ENCODE measurements at places on chromosomes 2 and 18.

GRCh38 chr18:25284861-25285550 is 67.0 kb downstream of the ZNF521 start:
- peak; percentile 91 for DNase-seq

- DNase-seq, result no peak
Measured at GRCh38 chr2:157414050-157414449, 29.8 kb downstream of the CYTIP start.

- peak; percentile 0 for DNase-seq
Measured at GRCh38 chr2:105775809-105776559, 31.3 kb downstream of the NCK2 start.

DNA sequence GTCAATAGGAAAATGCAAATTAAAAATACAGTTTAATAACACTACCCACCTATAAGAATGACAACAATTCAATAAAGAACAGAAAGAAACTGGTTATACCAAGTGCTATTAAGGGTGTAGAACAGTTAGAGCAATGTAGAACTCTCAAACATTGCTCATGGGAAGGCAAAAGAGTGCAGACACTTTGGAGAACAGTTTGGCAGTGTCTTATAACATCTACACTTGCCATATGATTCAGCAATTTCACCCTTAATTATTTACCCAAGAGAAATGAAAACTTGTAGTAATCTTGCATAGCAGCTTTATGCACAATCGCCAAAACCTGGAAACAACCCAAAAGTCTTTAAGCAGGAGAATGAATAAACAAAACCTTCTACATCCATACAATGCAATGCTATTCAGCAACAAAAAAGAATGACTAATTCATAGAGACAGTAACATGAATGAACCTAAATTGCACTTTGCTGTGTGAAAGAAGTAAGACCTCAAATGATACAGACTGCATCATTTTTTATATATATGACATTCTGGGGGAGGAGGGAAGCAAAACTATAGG is 455.2 kb downstream of the THSD7B start:
- no peak for DNase-seq

DNA sequence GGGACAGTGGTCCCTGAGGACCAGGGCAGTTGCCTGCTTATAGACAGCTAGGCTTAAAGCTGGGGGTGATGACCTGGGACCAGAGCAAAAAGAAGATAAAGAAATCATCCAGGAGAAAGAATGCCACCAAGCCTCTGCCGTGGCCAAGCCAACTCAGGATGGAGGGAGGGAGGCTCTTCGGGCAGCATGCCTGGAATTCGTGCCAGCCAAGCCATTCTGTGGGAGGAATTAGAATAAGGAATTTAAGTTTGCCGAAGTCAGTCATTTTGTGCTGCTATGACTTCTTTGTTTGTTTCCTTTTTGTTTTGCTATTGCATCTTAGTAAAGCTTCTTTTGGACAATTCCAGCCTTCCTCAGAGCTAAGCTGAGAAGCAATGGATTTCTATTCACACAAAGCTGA is 124.1 kb downstream of the EN1 start:
- no peak for DNase-seq

DNA sequence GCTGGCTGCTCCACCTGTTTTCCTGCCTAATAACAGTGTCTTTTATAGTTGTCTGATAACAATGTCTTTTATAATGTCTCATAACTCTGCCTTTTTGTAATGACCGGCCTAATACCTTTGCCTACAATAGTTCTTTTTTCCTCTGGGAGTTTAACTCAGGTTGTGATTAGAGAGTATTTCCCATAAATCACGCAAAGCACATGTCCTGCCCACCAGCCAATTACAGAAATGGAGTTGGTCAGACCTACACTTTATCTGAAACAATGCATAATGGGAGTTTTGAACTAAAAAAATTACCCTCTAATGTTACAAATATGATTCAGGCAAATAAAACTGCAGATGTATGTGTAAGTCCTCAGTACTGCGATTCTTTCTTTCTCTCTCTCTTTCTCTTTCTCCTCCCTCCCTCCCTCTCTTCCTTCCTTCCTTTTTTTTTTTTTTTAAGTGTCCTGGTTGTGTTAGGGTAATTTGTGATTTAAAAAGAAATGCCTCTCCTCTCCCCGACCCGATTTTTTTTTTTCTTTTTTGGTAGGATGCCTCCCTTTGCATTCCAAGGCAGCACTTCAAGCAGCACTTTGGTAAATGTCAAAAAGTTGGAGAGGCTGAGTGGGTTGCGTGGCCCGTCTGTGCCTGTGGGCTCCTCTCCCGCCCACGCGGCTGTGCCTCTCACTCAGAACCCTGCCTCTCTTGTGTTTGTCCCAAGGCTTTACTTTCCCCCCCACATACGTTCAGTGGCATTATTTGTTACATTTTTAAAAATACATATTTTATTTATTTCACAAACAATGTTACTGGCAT is 147.3 kb downstream of the AGAP1 start:
- DNase-seq, result peak; percentile 79

GRCh38 chr2:127185705-127186104 is 34.4 kb downstream of the CYP27C1 start:
- no peak for DNase-seq

DNA sequence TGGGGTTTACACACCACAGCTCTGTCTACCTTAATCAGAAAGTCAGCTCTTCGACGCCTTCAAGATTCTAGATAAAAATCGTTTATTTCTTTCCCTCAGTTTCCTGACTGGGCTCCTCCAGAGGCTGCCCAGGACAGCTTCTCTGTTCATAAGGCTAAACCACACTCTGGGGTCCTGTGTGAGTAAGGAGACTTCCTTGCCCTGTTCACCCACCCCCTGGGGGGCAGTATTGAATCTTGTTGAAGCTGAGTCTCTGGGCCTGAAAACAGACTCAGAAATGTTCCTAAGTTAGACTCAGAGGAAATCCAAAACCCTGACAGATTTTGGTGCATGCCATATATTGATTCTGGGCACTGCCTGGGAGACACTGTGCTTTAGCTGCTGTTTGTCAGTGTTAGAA is 43.0 kb downstream of the G6PC2 start:
- no peak for DNase-seq

DNA sequence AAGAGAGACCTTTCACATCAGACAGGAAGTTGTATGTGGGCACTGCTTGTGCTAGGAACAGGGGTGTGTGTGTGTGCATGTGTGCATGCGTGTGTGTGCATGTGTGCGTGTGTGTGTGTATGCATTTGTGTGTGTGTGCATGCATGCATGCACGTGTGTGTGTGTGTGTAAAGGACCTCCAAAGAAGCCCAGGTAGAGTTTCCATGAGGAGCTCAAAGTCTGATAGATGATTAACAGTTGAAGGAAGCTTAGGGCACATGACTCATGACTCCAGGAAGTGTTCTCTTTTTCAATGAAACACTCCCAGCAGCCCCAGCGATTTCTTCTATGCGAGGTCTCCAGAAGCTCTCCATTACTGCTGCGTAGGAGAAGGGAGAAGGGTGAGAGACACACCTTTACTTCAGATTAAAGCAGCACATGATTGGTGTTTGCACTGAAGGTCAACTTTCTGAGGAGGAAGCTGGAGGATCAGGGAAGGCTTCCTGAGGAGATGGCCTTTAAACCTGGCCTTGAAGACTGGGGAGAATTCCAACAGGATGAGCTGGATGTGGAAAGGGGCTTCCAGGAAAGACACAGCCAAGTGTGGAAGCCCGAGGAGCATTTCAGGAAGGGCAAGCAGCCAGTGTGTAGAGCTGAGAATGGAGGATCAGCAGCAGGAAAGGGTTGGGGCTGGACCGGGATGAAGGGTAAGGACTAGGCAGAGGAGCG is 77.7 kb downstream of the SMAD4 start:
- no peak for DNase-seq

- DNase-seq, result peak; percentile 89
Measured at GRCh38 chr2:172427990-172428831, 825 bp downstream of the ITGA6 start.

GRCh38 chr2:54613794-54614257 is 109.6 kb upstream of the EML6 start:
- peak; percentile 43 for DNase-seq

- no peak for DNase-seq
Measured at GRCh38 chr2:207157731-207158130, 8.0 kb downstream of the KLF7 start.

DNA sequence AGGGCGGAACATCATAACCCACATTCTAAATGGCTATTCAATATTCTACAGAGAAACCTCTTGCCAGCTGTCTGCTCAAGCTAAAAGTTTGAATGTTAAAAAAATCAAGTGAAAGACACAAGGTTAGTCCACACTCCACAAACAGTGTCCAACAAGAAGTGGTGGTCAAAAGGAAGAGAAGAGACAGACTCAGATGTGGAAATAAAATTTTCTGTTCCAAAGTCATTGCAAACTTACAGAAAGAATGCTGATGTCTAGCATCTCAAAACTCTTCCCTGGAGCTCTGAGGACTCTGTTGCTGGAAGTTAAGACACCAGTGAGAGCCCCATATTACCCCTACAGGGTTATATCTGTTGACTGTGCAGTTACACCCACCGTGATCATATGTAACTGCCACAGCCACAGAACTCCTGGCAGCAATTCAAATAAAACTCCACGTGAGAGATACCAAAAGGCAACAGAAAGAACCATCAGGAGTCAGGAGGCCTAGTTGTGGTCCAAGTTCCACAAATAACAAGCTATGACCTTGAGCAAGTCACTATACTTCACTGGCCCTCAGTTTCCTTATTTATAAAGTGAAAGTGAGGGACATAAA is 60.9 kb downstream of the AAK1 start:
- DNase-seq, result peak; percentile 22

- no peak for DNase-seq
Measured at GRCh38 chr2:70949086-70949485, 13.4 kb downstream of the ATP6V1B1 start.

DNA sequence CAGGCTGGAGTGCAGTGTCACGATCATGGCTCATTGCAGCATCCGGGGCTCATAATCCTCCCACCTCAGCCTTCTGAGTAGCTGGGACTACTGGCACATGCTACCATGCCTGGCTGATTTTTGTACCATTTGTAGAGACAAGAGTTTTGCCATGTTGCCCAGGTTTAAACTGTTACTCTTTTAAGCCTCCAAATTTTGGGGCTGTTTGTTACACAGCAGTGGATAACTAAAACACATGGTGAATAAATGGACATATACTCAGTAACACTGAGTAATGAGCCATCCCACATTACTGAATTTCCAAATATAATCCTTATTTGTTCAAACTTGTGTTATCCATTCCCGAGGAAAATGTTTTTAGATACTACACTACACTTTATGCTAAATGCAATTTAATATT is 9.8 kb downstream of the ADCY3 start:
- no peak for DNase-seq

DNA sequence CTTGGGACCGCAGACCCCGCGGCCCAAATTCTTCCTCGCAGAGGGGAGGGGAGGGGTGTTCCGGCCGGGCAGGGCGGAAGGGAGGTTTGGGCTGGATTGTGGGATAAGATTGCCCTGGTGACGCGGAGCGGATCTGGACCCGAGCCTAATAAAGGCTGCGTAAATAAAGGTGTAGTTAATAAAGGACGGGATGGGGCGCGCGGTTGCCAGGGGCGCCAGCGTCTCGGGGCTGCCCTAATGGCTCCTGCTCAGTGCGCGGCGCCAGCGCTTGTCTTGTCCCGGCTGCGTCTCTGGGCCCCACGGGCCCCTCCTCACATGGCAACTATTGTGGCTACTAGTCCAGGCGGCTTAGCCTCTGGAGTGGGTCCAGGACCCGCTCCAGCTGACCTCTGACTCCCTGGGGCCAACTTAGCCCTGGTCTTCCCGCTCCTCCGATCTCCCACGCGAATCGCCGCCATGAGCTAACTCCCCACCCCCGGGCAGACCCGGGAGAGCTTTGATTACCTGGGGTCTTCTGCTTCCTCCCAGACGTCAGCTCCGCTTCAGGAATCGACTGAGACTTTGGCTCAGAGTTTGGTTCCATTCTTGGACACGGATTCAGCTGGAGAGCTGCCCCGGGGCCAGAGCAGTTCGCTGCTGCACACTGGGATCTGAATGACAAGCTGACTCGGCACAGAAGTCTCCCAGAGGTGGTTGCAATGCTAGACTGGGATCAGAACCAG is 36.5 kb downstream of the SLC25A52 start:
- DNase-seq, result peak; percentile 77

DNA sequence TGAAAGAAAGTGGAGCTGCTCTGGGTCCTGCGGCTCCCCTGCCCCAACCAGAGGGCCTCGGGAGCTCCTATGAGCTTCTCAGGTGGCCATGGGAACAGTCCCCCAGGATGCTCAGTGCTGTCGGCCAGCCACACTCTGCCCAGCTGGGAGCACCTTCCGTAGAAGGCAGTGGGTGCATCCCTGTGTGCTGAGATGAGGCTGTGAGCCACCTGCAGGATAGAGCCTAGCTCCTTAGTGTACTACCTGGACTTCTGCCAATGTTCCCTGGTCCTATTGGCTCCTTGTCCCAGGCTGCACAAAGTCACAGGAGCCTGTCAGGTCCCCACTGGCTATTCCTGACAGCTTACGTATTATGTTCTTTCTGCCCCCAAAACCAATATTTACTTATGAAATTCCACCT is 16.1 kb downstream of the PRELID3A start:
- peak; percentile 83 for DNase-seq

DNA sequence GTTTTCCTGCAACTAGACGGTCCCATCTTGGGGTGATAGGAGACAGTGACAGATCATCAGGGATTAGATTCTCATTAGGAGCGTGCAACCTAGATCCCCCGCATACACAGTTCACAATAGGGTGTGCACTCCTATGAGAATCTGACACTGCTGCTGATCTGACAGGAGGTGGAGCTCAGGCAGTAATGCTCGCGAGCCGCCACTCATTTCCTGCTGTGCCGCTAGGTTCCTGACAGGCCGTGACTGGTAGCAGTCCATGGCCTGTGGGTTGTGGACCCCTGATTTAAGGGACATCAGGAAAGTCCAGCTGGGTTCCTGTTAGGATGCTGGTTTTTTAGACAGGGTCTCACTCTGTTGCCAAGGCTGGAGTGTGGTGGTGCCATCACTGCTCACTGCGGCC is 48.7 kb downstream of the PTPRM start:
- DNase-seq, result no peak

GRCh38 chr2:203692031-203692710 is 14.3 kb upstream of the CD28 start:
- no peak for DNase-seq

DNA sequence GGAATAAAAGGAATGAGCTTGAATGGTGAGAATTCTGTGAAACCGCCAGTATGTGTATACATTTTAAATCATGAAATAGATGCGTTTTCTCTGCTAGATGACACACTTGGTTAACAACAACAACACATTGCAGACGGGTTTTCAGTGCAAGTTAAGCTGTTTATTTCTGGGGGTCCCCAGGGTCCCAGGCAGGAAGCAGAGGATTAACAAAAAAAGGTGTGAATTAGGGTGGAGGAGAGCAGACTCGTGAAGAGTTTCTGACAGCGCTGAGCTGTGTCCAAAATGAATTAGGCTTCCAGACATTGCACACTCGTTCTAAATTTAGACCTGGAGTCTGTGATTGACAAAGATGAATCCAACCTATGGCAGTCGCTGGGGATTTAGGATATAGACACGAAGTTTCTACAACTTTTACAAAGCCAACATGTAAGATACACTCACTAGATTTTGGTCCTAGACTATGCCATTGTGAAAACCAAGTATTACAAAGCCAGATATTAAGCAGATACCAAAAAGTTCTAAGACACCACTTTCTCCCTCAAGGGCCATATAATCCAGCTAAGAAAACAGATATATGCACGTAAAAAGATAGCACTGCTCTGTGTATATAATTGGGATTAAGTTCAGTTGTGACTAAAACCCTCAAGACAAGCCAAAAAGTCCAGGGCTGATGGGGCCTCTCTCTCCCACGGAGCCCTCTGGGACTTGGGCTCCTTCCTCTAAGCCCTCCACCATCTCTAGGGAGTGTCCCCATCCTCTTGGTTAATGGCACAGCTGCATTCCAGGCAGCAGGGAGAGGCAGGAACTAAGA is 120.2 kb downstream of the ACAA2 start:
- DNase-seq, result no peak

Data from NCI-H69 (cell line).